Suppressor macrophage treated with lipopolysaccharide for 1 hour (primary cell): ENCODE measurements at places on chromosomes 13 and 19.

DNA sequence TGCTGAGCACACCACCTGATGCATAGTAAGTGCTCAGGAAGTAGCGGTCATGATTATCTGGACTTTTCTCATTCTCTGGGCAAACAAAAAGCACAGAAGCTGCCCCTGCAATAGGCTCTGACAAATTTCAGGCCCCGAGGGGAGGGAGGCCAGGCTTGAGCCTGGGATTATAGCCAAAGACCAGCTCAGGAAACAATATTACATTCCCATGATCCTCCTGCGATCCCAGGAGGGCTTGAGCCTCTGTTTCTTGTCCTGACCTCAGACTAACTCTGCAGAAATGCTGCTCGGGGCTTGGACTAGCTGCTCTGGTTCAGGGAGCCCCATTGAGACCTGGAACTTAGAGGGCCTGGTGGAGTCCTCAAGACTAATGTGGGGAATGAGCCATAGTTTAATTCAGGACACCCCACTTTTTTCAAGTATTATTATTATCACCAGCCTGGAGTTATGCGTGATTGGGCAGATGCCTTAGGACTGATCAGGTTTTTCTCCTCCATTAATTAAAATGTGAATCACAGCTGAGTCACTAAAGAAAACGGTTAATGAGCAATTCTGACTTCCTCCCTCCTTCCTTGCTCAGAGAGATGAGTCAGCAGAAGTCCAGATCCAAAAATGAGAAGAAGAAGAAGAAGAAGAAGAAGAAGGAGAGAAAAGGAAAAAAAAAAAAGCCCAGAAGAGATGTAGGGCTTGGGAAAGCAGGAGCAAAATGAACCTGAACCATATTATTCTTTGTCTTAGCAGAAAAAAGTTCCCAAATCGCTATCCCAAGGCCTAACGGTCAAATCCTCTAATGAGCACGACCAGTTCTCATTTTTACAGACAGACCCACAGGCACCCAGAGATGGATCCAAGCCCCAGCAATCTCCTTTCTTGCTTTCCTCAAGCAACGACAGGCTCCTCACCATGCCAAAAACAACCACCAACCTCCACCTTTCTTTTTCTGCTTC, 107.2 kb downstream of the CACNA1A start:
- DNase-seq = peak; percentile 63

GRCh38 chr19:29606420-29606747, 301 bp downstream of the POP4 start:
- DNase-seq = no peak

DNA sequence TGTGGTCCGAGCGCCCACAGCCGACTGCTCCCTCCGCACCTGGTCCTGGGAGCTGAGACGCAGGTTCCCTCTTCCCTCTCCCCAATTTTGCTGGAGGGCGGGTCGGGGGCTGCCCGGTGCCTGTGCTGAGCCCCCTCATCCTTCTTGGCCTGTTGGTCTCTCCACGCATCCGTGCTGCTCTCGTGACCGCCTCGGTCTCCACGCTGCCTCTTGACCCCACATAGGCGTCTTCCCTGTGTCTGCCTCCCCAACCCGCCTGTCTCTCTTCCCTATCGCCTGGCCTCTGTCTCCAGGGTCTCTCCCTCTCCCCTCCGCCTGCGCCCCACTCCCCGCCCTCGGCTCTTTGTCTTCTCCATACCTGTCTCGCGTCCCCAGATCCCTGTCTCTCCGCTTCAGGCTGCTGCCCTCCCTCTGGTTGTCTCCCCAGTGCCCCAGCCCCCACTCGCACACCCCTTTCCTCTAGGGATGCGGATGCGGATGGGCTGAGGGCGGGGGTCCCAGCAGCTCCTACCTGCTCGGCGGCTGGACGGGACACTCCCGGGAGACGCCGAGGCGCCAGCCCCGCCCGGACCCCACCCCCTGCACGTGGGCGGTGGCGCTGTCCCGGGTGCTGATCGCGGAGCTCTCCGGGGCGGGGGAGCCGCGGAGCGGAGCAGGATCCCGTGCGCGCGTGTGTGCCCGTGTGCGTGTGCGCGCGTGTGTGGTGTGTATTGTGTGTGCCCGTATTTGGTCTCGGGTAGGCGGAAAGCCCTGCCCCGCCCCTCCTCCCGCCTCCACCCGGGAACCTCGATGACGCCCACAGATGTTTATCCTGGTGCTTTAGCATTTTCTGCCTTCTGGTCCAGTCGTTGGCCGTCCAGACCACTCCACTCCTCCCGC, at the start of gene SYT5:
TSS of gene SYT5 (minus strand) at position 684 of the 879 bp plus-strand sequence. CDS start 1,248 bp downstream, outside the sequence.
- DNase-seq = peak; percentile 38

DNA sequence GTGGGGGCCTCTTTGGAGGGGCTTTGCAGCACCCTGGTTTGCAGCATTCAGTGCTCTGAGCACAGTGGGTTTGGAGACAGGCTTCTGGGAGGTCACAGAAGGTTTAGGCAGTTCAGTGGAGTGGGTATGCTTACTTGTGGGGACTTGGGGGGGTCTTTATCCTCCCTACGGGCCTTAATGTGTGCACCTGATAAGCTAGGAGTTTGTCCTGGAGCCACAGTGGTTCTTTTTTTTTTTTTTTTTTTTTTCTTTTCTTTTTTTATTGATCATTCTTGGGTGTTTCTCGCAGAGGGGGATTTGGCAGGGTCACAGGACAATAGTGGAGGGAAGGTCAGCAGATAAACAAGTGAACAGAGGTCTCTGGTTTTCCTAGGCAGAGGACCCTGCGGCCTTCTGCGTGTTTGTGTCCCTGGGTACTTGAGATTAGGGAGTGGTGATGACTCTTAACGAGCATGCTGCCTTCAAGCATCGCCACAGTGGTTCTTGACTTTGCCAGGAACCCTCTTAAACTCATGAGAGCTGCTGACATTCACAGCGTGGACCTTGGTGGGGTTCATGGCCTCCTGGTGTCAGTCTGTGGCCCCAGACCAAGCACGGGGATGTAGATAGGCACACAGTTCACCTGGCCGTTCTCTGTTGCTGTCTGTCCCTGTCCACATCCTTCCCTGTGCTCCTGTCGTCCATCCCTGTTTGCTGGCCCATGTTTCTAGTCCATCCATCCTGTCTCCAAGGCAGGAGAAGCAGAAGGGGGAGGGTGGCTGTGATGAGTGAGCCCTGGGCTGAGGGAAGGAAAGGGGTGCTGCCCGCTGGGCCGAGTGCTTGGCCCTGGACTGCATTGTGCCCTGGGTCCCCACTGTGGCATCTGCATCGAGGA, 2.7 kb downstream of the EGLN2 start:
- no peak for DNase-seq

- DNase-seq = no peak
Observed at GRCh38 chr19:3046698-3047495, 15.4 kb downstream of the TLE5 start.

- no peak for DNase-seq
Observed at GRCh38 chr19:732148-733069, 18.5 kb upstream of the MISP start.

- DNase-seq = no peak
Observed at GRCh38 chr19:5002143-5002542, 33.2 kb downstream of the KDM4B start.

DNA sequence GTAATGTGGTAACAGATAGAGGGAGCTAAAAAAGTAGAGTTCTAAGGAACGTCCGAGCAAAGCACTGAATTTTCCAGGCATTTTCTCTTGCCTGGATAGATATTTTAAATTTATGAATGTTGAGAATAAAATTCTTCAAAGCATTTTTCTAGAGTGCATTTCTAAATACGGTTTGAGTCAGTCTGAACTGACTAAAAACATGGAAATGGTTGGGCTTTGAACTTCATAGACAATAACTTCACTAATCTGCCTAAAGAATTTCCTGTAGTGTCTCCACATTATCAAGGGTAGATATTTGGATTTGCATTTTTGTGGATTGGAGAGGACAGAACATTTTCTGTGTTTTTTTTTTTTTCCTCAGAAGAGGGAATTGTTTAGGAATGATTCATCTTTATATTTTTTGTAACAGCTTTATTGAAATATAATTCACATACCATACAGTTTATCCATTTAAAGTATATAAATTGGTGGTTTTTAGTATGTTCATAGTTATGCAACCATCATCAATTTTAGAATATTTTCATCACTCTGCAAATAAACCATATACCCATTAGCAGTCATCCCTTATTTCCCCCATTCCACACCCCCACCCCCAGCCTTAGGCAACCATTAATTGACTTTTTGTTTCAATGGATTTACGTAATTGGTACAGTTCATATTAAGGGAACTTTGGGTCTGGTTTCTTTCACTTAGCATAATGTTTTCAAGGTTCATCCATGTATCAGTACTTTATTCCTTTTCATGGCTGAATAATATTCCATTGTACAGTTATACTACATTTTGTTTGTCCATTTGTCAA, 20.7 kb downstream of the GARRE1 start:
- DNase-seq = no peak

DNA sequence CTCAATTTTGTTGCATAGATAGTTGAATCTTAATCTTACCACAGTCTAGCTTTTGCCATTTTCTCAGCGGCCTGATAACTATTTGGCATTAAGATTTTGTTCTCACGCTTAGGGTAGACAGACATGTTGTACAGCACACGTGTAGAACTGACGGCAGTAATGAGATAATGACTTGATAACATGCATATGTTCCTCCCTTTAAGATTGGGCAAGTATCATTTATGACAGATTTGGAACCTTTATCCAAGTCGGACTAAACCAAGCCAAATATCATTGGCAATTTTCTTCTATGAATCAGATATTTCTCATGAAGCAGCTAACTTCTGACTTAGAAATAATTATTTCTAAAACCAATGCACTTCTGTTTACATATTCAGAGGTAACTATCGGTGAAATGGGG, 205.5 kb downstream of the NDFIP2 start:
- no peak for DNase-seq

DNA sequence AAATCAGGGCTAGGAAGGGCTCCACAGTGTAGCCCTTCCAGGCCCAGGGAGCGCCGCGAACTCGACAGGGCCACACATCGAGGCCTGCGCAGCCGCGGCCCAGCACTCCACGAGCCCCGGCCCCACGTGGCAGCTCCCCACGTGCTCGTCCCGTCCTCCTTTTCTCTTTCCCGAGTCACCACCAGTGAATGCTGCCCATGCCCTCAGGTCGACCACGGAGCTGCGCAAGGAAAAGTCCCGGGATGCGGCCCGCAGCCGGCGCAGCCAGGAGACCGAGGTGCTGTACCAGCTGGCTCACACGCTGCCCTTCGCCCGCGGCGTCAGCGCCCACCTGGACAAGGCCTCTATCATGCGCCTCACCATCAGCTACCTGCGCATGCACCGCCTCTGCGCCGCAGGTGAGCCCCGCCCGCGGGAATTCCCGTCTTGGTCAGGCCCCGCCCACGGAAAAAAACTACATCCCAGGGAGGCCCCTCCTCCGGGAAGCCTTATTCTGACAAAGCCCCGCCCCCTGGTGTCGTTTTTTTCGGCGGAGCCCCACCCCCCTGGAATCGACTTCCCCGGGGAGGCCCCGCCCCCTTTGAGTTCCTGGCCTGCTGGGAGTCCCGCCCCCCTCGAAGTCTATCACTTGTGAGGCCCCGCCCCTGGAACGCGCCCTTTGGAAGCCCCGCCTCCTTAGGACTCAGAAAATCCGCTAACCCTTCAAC, 7.0 kb downstream of the HIF3A start:
- DNase-seq = no peak

DNA sequence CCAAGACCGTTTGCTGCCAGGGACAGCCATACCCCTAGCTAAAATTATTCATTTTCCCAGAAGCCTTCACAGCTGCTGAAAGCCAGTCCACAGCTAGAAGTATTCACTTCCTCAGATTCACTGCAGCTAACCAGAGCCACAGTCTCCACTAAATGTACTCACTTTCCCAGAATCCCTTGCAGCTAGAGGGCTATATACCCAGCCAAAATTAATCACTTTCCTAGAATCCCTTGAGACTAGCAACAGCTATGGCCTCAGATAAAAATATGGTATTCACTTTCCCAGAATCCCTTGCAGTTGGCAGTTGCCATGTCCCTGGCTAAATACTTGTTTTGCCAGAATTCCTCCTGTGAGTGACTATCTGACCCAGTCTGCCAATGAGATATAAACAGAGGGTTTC, 13.8 kb upstream of the MEIS3 start:
- DNase-seq = peak; percentile 47

- peak; percentile 66 for DNase-seq
Observed at GRCh38 chr19:33394006-33394722, 20.7 kb downstream of the CEBPG start.

- DNase-seq = peak; percentile 16
Observed at GRCh38 chr13:40652588-40652940, 13.9 kb downstream of the FOXO1 start.

DNA sequence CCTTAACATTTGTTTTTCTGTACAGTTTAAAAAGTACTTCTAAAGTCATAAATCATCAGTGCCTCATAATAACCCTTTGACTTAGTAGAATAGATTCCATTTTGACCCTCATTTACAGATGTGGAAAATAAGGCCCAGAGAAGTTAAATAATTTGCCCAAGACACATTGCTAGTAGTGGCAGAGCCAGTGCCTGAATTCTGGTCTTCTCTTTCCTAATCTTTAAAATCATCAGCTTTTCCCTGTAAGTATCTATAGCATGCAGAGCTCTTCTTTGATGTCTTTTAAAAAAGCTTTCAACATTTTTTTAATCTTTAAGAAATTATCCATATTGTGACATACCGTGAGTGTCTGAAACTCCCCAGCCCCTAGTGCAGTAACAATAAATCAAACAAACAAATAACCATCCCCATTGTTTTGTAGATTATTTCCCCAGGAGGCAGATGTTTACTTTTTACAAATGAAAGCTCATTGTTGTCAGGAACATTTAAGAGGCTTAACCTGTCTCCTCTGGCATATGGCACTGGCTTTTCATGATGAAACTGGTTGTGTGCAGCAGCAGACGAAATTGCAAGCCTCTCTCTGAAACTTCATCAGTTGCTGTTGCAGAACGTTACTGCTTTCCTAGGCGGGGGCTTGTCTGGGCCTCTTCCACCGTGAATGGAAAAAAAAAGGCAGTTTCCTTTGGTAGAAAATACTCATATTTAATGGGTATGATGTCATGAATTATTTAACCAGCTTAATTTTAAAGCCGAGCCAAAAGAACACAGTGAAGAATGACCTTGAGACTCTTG, 31.7 kb upstream of the PCDH8 start:
- DNase-seq = no peak

GRCh38 chr19:33503433-33504057, 18.0 kb downstream of the PEPD start:
- DNase-seq = no peak

- DNase-seq = no peak
Observed at GRCh38 chr19:39156326-39157230, 31.0 kb downstream of the PAK4 start.

DNA sequence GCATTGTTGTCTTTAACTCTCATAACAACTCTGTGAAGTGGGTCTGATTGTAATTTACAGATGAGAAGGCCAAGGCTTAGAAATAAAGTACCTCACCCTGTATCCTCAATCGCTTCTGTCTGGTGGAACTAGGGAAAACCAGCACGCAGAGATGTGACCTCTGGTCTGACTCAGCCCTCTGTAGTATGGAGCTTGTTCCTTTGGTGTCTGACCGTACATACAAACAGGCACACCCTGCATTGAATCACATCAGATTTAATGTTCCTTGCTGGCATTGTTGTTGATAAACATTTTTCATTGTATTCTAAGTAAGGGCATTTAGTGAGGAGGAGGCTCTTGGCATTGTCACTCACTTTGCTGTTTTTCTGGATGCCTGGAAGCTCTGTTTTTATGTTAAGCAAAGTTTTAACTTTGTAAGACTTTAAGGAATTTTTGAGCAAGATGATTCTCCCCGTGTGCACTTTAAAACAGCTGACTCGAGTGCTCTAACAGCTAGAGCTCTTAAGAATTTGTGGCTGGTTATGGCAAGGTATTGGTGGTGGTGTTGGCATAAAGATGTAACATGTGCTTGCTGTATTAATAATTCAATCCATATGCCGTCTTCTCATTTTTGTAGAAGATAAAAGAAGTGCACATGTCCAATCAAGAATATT, 89.0 kb upstream of the SPATA13 start:
- no peak for DNase-seq
